AG04449 (cell line): ENCODE measurements at places on chromosomes 6 and 20.

DNA sequence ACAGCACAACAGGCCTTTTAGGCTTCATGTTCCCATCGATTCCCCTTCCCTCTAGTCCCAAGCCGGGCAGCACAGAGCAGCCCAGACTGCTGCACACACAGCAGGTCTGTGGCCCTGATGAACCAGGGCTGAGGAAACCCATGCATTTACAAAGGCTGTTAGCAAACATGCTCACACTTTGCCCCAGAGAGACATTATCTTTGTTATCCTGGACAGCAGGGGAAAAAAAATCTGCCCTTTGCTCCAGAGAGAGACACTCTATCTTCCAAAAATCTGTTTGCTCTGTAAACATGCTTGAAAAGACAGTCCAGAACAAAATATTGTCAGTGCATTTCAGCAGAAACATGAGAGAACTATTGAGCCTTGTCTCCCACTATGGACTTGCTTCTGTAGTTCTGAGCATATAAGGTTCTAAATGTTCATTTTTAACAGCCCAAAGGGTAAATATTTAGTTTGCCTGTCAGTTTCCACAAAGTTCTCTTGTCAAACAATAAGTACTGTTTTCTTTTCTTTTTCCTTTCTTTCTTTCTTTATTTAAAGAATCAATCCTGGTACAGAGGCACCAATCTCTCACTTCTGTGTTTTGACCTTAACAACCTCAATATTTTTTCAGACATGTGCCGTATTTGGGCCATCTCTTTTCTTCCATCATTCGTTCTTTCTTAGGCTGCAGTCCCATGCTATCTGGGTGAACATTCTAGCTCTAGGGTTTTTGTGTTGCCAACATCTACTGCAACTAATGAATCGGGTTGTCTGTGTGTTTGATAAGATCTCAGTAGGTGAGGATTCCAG is 468.0 kb downstream of the EPM2A start:
- DNase-seq: no peak

DNA sequence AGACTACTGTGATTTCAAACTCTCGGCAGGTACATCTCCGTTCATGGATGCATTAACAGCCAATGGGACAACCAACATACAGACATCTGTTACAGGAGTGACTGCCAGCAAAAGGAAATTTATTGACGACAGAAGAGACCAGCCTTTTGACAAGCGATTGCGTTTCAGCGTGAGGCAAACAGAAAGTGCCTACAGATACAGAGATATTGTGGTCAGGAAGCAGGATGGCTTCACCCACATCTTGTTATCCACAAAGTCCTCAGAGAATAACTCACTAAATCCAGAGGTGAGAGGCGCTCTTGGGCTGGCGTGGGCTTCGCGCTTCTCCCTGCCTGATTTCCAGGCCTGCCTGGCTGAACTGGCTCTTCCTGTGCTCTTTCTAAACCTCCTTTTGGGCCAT is 68.4 kb downstream of the RPP40 start:
- DNase-seq: no peak

- no peak for DNase-seq
These were observed 751 bp downstream of the MAP3K4 start for GRCh38 chr6:160992061-160992979.

- no peak for DNase-seq
These were observed 3.7 kb downstream of the SGK1 start for GRCh38 chr6:134314006-134314821.

GRCh38 chr20:14992153-14992552 is 654.7 kb upstream of the FLRT3 start:
- DNase-seq: no peak

DNA sequence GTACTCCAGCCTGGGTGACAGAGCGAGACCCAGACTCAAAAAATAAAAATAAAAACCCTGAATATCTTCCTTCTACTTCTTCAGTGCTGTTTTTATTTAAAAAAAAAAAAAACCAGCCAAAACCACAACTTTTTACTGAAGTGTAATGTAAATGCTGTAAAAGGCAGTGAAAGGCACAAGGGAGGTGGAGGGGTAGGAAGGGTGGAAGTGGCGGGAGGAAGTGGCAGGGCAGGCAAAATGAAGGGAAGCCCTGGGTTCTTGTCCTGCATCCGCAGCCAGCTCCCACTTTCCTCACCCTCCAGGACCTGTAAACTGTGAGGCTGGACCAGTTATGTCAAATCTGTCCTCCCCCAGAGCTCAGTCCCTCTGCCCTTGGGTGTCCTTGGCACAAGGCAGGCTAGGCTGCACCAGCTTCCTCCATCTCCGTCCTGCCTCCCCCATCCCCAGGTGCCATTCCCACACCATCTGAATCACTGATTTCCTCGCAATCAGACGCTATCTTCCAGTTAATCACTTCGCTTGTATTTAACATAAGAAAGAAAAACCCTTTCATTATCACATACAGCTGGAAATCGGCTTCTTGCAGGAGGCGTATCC is 13.7 kb upstream of the PANK2 start:
- DNase-seq: no peak

- no peak for DNase-seq
These were observed 120.9 kb downstream of the TASP1 start for GRCh38 chr20:13517831-13518230.

- no peak for DNase-seq
These were observed 11.3 kb downstream of the RAMACL start for GRCh38 chr6:166575205-166575604.

DNA sequence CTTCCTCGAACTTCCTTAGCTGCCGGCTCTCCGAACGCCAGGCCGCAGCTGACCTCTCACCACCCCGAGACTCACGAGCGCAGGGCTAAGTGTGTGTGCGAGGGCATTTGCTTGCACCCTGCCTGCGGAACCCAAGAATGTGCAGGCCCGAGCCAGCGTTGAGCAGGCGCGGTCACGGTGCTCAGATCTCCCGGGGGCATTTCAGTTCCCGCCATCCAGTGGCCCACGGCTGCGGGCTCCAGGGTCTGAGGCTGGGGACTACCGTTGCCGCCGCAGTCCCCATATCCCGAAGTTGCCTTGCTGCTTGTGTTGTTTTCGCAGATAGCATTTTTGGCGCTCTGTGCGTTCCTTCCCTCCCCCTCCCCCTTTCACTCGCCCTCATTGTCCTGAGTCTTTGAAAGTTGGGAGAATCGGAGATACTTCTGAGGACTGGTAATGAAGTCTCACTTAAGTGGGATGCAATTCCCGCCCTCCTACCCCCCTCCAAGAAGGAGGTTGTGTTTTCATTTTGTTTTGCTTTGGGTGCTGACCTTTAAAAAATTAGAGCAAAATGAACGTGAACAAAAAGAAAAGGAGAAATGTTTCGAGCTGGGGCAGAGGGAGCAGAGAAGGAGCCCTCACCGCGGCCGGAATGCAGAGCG is 1.7 kb downstream of the NR2E1 start:
- no peak for DNase-seq

GRCh38 chr20:44282192-44282591 is 28.8 kb downstream of the FITM2 start:
- DNase-seq: no peak

DNA sequence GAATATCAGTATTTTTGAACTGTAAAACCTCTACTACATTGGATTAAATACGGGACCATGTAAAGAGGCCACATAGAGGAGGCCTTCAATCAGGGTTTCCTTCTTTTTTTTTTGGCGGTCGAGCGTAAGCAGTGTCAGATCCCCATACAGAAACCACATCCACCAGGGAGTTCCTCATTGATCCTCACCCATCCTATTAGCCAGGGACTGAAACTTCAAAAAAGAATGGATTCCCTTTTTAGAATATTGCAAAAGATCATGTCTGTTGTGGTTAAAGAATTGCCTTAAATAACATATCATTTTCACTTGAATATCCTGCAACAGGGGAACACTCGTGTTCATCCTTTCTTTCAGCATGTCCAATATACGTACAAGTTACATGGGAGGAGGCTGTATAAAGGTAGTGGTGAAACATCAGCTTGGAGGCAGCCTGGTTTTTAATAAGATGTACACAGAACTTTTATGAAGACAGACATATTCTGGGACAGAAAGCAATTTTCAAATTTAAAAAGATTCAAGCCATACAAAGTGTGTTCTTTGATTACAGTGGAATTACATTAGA is 96.1 kb downstream of the PPP1R14C start:
- no peak for DNase-seq

DNA sequence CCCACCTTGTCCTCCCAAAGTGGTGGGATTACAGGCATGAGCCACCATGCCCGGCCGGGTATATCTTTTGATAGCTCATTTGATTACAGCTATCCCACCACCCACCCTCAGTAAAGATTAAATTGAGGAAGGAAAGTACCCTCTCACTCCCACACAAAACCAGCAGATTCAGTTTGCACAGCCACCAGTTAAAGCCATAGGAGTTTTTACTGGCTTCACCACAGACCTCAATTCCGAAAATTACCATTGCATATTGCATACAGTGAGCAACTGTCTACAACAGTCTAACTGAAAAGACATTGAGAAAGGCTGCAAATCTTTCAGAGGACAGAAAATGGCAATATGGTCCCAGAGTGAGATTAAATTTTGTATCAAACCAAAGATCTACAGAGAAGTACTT is 34.9 kb downstream of the ESF1 start:
- no peak for DNase-seq

DNA sequence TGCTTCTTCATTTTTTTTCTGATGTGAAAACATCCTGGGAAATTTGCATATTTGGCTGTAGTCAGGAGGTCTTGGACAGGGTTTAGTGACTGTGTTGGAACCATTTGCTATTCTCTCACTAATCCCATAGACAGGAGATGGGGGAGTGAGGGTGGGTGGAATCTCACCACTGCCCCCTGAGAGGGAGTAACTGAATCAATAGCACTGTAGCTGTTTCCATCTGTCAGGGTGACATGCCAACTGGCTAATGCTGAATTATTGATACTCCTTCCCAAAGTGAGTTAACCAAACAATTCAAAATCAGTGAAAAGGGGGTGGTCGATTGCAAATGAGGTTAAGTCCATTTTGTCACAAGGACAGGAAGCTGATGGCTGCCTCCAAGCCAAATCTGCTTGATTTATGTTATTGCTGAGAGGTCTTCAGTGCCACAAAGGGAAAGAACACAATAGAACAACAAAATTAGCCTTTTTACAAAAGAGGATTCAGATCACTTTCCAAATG is 55.1 kb upstream of the B3GAT2 start:
- no peak for DNase-seq

GRCh38 chr20:43294031-43294430 is 104.3 kb upstream of the PTPRT start:
- no peak for DNase-seq

DNA sequence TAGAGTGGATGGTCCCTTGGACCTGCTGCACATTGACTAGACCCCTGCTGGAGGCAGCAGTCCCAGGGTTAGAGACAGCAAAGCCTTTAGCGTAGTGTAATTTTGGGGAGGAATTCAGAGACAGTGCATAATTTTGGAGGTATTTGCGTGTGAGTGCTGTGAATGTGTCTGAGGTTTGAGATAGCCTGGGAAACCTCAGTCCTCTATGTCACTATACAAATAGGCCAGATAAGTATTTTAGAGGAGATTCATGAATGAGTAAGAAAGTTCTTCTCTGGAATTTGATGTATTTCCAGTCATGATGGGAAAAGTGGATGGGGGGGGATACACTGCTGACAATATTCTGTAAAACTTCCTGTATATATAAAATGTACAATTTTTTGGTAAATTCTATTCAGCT is 25.8 kb upstream of the MTRF1L start:
- DNase-seq: no peak

DNA sequence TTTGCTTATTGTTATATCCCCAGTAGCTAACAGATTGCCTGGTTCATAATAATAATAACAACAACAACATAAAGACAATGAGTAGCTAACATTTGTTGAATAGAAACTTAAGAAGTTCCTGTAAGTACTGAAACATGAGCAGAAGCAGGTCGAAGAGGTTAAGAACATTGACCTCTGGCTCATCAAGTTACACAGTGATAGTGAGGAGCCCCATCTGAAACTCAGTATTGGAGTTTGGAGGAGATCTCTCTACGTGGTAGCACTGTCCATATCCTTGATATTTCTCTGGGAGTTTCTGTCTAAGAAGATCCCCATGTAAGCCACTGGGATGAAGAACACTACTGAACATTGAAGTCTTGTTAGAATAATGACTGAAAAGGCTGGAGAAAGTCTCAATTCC is 600.4 kb downstream of the RFPL4B start:
- DNase-seq: no peak

DNA sequence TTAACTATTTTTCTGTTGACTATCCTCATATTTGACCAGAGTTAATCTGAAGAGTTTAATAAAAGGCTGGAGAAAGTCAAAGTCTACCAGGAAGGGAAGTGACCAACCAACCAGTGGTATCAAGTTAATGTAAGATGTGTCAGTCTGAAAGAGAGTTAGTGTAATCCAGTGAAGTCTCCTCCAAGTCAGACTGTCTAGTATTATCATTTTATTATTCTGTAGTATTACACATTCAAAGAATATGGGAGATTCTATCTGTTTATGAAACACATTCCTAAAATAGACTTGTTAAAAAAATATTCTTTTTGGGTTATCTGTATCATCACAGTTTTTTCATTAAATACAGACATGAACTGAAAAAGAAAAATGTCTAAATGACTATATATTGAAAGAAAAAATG is 194.4 kb downstream of the BTBD9 start:
- peak; percentile 10 for DNase-seq

- no peak for DNase-seq
These were observed 167.5 kb downstream of the TMEM242 start for GRCh38 chr6:157155804-157156203.

DNA sequence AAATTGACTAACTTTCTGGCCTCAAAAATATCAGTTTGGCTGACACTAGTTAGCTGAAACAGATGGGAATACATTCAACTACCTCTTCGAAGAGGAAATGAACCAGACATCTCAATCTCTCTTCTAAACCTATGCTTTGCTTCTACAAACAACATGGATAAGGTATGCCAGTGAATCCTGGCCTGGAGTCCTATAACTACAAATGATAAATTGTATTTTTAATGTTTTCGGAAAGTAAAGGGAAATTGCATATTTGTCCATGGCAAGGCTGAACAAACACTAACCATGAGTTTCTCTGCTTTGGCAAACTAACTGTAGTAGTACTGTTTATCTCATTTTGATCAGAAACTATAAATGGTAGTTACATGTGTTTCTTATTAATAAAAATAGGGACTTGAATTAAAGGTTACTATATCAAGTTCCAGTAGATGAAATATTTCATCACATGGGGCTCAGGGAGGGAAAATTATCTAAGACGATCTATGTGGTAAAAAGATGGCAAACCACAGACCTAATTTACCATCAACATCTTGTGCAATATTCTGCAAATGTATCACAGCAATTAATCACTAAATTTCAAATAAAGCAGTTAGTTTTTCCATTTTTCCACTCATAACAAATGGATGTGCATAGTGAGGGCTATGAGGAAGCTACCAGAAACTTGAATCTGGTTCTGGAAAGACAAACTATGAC is 76.8 kb downstream of the COL12A1 start:
- DNase-seq: no peak

- no peak for DNase-seq
These were observed 907.5 kb downstream of the C6orf118 start for GRCh38 chr6:164401871-164402270.
